ENCODE measurements at places on chromosomes 6 and 20.
A peak's percentile ranks its signal among the peaks of the same experiment; 100 is the strongest.

DNA sequence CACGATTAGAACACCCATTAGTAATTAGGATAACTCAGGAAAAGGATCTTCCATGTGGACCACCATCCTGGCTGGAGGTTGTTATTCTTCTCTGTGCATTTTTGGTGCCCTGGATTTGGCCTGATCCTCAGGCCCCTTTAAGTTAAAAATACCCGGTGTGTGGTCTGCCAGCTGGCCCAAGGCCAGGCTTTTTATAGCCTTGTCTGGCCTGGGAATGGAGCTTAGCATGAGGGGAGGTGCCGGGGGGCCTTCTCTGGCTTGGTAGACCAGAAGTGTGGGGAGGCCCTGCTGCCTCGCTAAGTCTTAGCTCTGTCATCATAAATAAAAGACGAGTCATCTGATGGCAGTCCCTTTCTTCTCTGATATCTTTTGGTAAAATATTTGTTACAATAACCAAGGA, 71.4 kb downstream of the ARID1B start:
- peak; percentile 27 for DNase-seq

DNA sequence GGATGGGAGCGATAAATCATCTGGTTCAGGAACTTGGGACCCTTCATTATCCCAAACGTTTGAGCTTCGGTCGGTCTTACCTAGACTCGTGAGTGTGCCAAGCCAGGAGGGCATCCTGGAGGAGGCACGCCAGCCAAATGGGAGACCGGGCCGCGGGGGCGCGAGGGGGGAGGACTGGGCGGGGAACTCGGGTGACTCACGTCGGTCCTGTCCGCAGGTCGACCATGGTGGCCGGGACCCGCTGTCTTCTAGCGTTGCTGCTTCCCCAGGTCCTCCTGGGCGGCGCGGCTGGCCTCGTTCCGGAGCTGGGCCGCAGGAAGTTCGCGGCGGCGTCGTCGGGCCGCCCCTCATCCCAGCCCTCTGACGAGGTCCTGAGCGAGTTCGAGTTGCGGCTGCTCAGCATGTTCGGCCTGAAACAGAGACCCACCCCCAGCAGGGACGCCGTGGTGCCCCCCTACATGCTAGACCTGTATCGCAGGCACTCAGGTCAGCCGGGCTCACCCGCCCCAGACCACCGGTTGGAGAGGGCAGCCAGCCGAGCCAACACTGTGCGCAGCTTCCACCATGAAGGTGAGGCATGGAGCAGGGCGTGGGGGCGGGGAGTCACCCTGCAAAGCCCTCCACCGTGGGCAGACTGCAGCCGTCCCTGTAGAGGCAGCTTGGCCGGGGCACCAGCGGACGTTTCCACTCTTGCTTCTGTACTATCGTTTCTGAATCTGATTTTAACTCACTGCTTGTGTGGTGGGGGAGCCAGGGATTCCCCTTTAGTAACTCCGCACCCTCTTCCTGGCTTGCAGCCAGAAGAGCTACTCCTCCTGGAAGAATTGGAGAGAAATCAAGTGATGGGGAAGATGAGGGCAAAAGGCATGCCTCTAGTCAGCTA, 2.7 kb downstream of the BMP2 start:
- DNase-seq = no peak

GRCh38 chr6:69802995-69803394, 6.2 kb upstream of the LMBRD1 start:
- DNase-seq = no peak

DNA sequence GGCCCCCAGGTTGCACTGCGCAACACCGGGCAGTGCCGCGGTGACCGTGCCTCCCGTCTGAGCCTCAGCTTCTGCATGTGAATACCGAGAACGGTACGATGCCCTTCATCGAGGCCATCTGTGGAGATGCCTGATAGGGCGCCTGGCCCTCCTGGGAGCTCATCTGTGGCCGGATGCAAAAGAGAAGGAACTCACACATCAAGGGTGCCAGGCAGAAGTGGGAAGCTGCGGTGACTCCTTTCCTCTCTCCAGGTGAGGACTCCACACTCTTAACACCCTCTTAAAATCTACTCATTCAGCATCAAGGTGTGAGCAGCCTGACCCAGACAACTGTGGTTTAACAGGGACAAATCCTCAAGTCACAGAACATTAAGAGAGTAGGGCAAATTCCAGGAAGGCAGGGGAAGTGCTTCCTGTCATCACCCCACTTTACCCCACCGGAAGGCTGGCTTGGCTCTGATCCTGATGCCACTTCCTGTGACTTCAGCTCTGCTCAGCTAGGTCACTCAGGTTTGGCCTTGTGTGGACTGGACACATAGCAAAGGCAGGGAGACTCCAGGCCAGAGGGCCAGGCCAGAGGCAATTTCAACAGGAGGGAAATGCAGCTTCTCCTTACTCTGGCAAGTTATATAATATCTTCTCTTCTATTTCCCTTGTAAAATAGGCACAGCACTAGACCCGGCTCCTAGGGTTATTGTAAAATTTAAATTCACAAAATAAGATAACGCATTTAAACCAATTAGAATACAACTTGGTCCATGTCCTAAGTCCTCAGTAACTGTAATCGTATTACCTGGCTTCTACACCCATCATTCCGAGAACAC, 69.4 kb downstream of the CPNE5 start:
- DNase-seq = peak; percentile 85

- DNase-seq = no peak
Observed at GRCh38 chr20:46306743-46307138, 1.6 kb downstream of the CDH22 start.

DNA sequence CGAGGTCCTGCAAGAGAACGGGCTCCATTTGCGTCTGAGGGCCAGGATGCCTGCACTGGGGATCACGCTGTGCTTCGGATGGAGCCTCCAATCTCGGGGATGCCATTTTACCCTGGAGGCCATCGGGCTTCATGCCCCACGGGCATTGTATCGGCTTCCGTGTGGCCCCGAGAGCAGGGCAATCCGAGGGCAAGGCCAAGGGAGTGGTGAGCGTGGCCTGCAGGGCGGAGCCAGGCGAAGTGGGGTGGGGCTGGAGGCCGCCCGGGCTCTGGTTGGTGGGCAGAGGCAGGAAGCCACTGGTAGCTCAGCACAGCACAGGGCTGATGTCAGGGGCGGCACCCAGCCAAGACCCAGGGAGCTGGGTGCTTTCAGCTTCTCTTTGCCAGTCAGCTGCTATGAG, 57.5 kb upstream of the BHLHE23 start:
- DNase-seq = no peak

- DNase-seq = no peak
Observed at GRCh38 chr6:8361259-8361658, 74.1 kb downstream of the SLC35B3 start.

DNA sequence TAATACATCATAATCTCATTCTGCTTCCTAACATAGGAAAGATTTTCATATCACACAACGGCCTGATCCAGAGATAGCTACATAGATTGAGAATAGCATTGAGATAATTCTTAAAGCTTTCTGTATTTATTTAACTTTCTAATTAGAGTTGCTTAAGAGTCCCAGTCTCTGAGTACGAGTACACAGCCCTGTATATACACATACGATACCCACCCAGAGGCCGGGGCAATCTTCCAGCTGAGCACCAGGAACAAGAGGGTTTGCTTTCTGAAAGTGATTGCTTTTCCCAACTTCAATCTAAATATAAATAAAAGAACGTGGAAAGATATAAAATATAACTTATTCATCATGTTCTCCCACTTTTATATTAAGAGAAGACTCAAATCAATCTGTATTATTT, 313.8 kb downstream of the COL12A1 start:
- DNase-seq = no peak

GRCh38 chr6:129507059-129507807, 202.7 kb downstream of the ARHGAP18 start:
- DNase-seq = no peak

DNA sequence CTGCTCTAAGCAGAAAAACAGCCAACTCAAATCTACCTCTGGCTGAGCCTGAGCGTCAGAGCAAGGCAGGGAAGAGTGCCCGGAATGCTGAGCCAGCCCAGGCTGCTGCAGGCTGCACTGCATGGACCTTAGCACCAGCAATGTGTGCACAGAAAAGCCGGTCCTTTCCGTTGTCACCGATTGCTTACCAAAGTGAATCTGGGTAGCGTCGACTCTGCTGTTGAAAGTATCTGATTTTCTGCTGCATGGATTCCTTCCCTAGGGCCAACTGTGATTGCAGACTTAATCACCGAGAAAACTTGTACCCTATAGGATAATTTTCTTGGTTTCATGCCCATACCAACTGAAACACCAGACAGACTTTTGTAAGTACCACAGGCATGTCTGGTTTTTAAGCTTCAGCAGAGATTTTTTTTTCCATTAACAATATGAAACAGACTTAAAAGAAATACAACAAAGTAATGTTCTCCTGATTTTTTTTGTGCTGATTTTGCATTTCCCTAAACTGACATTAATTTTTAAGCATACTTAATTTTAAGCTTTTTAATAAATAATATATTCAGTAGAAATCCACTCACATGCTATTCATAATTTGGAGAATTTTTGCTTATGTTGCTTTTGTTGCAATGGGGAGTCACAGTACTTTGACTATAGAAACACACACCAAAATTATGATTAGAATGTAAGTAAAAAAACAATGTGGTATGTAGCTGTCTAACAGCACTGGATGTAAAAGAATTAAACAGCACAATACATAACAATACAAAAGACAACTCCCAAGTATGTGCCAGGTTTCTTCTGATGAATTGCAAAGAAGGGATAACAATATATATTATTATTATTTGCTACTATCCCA, 218.0 kb downstream of the THBS2 start:
- DNase-seq = peak; percentile 69

DNA sequence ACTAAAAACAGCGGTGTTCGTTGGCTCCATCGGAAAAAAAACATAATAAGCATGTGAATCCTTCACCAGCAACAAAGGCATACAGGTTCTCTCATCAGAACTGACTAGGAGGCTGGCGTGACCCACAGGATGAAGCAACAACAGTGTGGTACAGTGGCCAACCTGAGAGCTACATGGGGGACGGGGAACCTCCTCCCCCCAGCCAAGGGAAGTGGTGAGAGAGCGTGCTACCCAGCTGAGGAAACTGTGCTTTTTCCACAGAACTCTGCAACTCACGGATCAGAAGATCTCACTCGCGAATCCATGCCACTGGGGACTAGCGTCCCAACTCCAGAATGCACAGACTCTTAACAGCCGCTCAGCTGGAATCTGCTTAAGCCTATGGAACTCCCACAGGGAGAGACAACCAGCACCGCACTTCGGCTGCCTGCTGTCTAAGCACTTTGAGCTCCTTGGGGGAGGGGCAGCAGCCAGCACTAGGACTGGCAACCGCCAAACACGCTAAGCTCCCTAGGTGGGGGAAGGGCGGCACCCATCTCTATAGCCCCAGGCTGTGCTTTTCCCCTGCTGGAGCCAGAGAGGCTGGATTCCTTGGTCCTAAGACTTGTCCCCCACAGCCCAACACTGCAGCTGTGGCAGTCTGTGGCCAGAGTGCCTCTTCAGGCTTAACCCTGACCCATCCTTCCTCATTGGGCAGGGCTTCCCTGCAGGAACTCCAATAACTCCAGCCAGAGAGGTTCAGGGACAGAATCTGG, 538.3 kb upstream of the BTBD3 start:
- no peak for DNase-seq

GRCh38 chr20:36773107-36773596, 411 bp downstream of the DSN1 start:
- peak; percentile 24 for DNase-seq

DNA sequence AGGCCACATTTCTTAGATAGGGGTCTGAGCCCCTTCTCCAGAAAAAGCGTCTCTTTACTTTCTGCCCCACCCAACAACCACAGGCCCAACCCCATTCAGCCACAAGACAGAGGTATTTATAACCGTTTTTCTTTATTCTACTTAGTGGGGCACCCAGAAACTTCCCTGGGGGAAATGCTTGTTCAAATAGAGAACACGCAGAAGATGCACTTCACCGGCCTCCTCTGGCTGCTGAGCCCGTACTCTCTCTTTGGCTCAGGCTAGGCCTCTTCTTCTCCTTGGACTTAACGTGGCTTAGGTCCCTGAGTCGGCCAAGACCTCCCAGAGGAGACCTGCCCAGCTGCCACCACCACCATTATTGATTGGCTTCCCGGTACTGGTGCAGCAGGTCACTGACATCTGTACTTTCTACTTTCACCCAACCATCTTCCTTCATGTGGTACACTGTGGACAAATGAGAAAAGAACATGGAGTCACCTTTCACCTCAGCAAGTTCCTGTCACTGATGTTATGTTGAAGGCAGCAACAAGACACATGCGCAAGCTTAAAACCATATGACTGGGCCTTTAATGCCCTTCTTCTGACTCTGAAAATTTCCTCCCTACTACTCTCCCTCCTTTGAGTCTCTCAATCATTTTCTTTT, 2.2 kb upstream of the TAP2 start:
- DNase-seq = no peak

DNA sequence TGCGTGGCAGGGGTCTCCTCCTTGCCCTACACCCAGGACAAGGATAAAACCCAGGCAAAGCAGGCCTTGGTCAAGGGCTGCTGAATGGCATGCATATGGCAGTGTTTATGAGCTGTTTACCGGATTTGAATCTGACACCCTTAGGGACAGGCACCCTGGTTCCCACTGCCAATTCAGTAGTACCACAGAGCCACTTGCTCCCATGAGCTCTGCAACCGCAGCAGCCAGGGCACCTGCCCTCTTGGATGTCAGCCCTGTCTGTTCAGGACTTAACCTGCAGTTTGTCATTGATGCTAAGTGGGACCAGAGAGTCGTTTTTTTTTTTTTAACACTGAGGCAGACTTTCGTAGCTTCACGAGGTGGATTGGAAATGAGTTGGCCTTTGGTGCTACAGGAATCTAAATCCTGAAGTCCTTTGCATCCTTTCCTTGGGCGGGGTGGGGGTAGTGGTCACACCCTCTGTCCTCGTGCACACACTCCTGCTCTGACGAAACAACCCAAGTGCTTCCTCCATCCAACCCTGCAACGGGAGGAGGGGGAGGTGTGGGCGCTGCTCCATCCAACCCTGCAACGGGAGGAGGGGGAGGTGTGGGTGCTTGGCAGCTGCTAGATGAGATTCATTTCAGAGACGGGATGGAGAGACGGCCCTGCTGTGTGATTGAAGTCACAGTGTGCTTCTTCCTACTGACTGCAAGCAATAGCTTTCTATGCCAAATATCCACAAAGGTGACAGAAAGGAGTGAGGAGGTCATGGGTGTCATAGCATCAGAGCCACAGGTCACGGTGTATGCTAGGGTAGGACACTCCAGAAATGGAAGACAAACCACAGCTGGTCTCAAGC, 166.5 kb downstream of the SMOC2 start:
- DNase-seq = no peak

GRCh38 chr6:64280569-64280968, 645.0 kb downstream of the PHF3 start:
- peak; percentile 1 for DNase-seq
